ENCODE measurements at places on chromosomes 5 and 9. TPM values are rescaled to one million over a fixed set of nuclear protein-coding genes. Genes with fewer than 3 reads are reported as not detected.

DNA sequence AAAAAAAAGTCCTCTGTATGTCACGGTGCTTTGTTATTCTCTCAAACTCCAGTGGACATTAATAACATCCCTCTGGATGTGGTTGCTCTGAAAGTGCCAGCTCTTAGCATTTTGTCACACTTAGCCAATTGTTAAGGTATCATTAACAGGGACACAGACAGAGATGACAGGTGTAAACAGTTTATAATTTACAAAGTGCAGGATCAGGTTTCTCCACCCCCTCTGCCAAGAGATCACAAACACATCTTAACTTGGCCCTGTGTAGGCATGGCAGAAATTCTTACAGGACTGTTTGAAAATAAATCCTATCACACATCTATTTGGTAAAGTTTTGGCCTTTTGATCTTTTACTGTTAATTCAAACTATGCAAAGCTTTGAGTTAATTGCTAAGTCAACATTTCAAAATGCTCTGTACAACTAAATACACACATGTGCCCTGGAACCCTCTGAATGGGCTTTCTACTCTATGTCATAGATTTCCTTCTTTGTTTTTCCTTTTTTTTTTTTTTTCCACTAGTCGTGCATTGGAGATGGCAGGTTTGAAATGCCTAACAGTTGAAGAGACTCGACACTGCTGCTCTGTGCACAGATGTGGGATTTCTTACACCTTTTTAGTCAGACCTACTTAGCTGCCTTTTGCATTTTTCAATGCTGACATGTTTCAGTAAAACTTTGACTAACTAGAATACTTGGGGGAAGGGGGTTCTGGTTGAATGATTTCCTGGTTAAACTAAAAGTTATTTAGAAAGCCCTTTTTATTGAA is 41.7 kb downstream of the SEMA6A start:
- no peaks in the 10 kb centered on the region for H3K36me3 ChIP-seq
- H3K4me3 ChIP-seq, result no peak overlapping the region
- peaks cover 18% of the 10 kb centered on the region for H3K27me3 ChIP-seq
- no peak overlapping the region for H3K27ac ChIP-seq
- no peaks in the 10 kb centered on the region for H3K4me1 ChIP-seq

Gene FOXD4L3
- total RNA-seq, result not detected

Gene PHF24
- 0.16 TPM for total RNA-seq

DNA sequence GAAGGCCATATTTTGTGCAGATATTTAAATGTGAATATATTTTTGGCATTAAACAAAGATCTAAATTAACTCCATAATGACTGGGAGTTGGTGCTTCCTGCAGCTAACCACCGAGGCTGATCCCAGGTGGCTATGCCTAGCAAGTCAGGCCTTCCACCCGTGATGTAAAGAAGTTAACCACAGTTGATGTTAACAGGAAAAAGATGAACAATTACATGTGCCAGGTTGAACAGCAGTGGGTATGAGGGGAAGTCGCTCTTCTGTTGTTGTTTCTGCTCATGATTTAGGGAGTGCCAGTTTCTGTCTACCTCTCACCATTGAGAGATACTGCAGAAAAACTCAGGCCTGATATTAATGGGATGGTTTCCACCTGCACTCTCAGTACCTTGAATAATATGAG is 334.3 kb downstream of the EBF1 start:
- DNase-seq, result no peak
- H3K4me1 ChIP-seq, result no peaks in the 10 kb centered on the region
- H3K4me3 ChIP-seq, result no peak overlapping the region
- no peaks in the 10 kb centered on the region for H3K36me3 ChIP-seq

Gene LCN9
- total RNA-seq, result 4.8 TPM

Gene CDKN2A
- 71.6 TPM for total RNA-seq

- H3K4me3 ChIP-seq, result no peak overlapping the region
- no peak overlapping the region for H3K27ac ChIP-seq
- H3K4me1 ChIP-seq, result peaks cover 7% of the 10 kb centered on the region
- no peaks in the 10 kb centered on the region for H3K36me3 ChIP-seq
- H3K27me3 ChIP-seq, result no peaks in the 10 kb centered on the region
These were observed 28.1 kb upstream of the SPATA31E1 start for GRCh38 chr9:87854580-87854955.

Gene KIF24
- total RNA-seq, result 0.86 TPM

Gene KCNN2
- total RNA-seq, result 0.29 TPM

All from astrocyte (in vitro differentiated cells and primary cell).